Omental fat pad (tissue), 4 donors: ENCODE measurements at places on chromosomes 16 and 17. TPM values are rescaled to one million over a fixed set of nuclear protein-coding genes. Genes with fewer than 3 reads are reported as not detected.

CRYBA1 gene
- total RNA-seq: not detected

NOG gene
- total RNA-seq: 0.63 TPM

KLHL10 gene
- total RNA-seq: not detected

RASL10B gene
- 9.9 TPM for total RNA-seq

- DNase-seq: no peak
Measured at GRCh38 chr17:2137342-2138098, 82.6 kb downstream of the HIC1 start.

- no peak for DNase-seq
Measured at GRCh38 chr16:31421587-31421986, 6.6 kb downstream of the COX6A2 start.

- DNase-seq: no peak
Measured at GRCh38 chr16:81709016-81709900, 69.8 kb upstream of the PLCG2 start.

- DNase-seq: no peak
Measured at GRCh38 chr16:12425134-12425941, 378.3 kb downstream of the CPPED1 start.

- DNase-seq: no peak
Measured at GRCh38 chr17:77466140-77466539, 325.4 kb downstream of the SEC14L1 start.

- peak; percentile 48 for DNase-seq
Measured at GRCh38 chr16:68367030-68367429, 56.2 kb downstream of the PRMT7 start.

- no peak for DNase-seq
Measured at GRCh38 chr16:73024571-73025105, 23.3 kb downstream of the ZFHX3 start.

- DNase-seq: no peak
Measured at GRCh38 chr17:40431231-40431602, 12.0 kb upstream of the IGFBP4 start.

DNA sequence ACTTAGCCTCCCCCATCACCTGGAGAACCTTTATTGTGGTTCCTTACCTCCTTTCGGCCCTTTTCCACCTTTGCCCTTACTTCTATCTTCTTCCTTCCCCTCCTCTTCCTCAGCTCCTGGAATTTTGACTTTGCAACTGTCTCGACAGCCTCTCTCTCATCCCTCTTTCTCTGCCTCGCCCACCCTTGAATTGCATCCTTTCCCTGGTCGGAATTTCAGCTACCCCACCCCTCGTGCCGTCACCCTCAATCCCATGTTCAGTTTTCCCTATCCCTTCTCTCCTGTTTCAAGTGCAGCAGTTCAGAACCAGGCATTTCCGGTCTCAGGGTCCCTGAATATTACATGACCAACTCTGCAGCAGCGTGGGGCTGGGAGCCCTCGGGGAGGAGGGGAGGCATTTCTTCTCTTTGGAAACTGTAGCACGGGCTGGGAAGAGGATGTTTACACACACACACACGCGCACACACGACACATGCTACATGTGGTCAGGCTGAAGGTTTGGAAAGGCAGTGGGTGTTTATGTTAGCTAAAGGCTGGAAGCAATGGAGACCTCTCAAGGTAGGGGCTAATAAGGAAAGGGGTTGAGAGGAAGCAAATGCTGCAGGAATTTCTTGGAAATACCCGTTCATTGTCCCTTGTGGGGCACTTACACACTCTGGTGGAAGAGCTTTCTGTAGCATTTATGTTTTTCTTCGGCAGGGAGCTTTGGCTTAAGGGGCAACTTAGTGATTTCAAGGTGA lies 971 bp downstream of the MINK1 start:
- no peak for DNase-seq
